ENCODE measurements at places on chromosomes 3 and 15. TPM values are rescaled to one million over a fixed set of nuclear protein-coding genes. Genes with fewer than 3 reads are reported as not detected.

- H3K4me1 ChIP-seq = no peaks in the 10 kb centered on the region
- no peak overlapping the region for H3K27ac ChIP-seq
- H3K36me3 ChIP-seq = no peaks in the 10 kb centered on the region
- no peak overlapping the region for H3K4me3 ChIP-seq
- no peak for DNase-seq
Measured at GRCh38 chr3:111650378-111651275, 55.5 kb upstream of the ZBED2 start.

DNA sequence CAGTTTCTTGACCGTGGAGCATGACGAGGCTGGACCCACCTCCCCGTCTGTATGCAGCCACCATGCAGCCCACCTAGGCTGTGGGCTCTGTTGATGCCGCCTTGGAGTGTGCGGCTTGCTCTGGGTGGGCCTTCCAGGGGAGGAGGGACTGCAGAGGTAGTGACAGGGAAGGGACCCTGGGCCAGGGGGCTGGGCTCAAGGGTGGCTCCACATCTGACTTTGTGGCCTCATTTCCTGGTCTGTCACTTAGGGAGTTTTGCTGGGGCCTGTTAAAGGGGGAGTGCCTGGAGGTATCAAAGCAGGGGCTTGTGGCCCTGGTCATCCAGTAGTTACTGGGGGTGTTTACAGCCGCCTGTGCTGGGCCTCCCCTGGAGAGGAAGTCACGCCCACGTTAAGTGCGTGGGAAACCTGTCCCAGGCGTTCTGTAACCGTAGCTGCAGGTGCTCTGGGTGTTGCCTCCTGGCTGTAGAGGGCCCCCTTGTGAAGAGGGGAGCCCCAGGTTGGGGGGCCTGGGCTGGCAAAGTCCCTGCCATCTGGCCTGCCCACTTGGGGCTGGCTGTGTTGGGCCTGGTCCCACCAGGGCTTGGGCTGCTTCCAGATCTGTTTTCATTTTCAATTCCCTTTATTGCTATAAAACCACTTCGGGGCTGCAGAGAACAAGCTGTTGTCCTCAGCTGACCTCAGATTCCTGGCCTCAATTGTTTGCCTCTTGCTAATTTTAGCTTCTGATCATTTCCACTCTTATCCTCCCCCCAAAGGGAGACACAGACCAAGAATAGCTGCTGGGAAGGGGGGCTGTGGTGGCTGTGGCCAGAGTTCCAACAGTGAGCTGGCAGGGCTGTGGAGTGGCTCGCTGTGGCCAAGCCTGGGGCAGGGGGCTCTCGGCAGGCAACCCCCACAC lies 26.5 kb downstream of the KLF13 start:
- H3K36me3 ChIP-seq = peaks cover 16% of the 10 kb centered on the region
- no peak overlapping the region for H3K4me3 ChIP-seq
- no peaks in the 10 kb centered on the region for H3K27me3 ChIP-seq
- H3K4me1 ChIP-seq = peaks cover 62% of the 10 kb centered on the region
- peak overlapping the region; percentile 90 for H3K27ac ChIP-seq

The PPP1R14D gene
- polyA plus RNA-seq = 0.44 TPM

GRCh38 chr3:134320749-134321148 lies 53.5 kb downstream of the AMOTL2 start:
- no peaks in the 10 kb centered on the region for H3K27me3 ChIP-seq
- H3K27ac ChIP-seq = no peak overlapping the region

- H3K27me3 ChIP-seq = no peaks in the 10 kb centered on the region
- no peak overlapping the region for H3K4me3 ChIP-seq
- H3K27ac ChIP-seq = no peak overlapping the region
- peak; percentile 69 for DNase-seq
- H3K36me3 ChIP-seq = no peaks in the 10 kb centered on the region
- no peaks in the 10 kb centered on the region for H3K4me1 ChIP-seq
Measured at GRCh38 chr3:107260207-107260606, 117.0 kb upstream of the CCDC54 start.

- H3K27ac ChIP-seq = no peak overlapping the region
- no peak overlapping the region for H3K4me3 ChIP-seq
- H3K4me1 ChIP-seq = no peaks in the 10 kb centered on the region
- no peaks in the 10 kb centered on the region for H3K27me3 ChIP-seq
- DNase-seq = no peak
Measured at GRCh38 chr15:30865257-30865656, 38.5 kb upstream of the FAN1 start.

- no peak overlapping the region for H3K4me3 ChIP-seq
- no peaks in the 10 kb centered on the region for H3K4me1 ChIP-seq
- no peak overlapping the region for H3K27ac ChIP-seq
- no peak for DNase-seq
- no peaks in the 10 kb centered on the region for H3K36me3 ChIP-seq
Measured at GRCh38 chr15:98835876-98836275, 171.7 kb downstream of the PGPEP1L start.

GRCh38 chr15:57922776-57923175 lies 142.7 kb downstream of the ALDH1A2 start:
- H3K4me1 ChIP-seq = peaks cover 12% of the 10 kb centered on the region
- H3K4me3 ChIP-seq = no peak overlapping the region
- DNase-seq = peak; percentile 15
- H3K27me3 ChIP-seq = no peaks in the 10 kb centered on the region
- peak overlapping the region; percentile 46 for H3K27ac ChIP-seq

The NEK11 gene
- polyA plus RNA-seq = 22.1 TPM

DNA sequence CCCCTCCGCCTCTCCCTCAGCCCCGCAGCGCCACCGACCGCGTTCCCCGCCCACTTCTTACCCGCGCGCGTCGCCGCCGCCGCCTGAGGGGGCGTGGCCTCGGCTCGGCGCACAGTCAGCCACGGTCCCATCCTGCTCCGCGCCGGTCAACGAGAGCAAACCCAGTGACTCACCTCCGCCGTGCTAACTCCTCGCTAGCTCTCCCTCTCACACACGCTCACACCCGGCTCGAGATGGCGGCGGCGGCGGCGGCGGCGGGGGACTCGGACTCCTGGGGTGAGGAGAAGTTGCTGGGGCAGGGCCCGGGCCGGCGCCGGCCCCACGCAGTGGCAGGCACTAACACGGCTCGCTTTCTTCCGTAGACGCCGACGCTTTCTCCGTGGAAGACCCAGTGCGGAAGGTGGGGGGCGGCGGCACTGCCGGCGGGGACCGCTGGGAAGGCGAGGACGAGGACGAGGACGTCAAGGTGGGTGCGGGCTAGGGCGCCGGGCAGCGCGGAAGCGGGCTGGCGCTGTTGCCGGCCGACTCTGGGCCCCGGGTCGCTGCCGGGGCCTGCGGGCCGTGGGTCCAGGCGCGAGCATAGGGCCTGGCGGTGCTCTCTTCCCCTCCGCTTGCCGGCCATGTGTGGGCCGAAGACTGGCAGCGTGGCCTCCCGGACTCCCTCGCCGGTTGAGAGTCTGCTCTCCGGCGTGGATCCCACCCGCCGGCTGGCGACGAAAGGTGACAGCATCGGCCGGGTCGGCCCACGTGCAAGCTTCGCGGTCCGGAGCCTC lies at the start of gene EIF3J:
TSS of gene EIF3J (plus strand) at position 186 of the 773 bp plus-strand sequence. CDS start at position 234, 48 bp downstream.
- peak within 1 kb of the TSS; percentile 66 for H3K4me3 ChIP-seq
- peaks cover 55% of the 10 kb centered on the region for H3K4me1 ChIP-seq
- H3K36me3 ChIP-seq = no peaks in the 10 kb centered on the region
- peak within 1 kb of the TSS; percentile 98 for H3K27ac ChIP-seq
- no peaks in the 10 kb centered on the region for H3K27me3 ChIP-seq
- peak; percentile 31 for DNase-seq

- no peak for DNase-seq
- H3K4me3 ChIP-seq = peak overlapping the region; percentile 48
- no peak overlapping the region for H3K27ac ChIP-seq
- no peaks in the 10 kb centered on the region for H3K36me3 ChIP-seq
Measured at GRCh38 chr15:40358471-40359353, 693 bp downstream of the DISP2 start.

- no peaks in the 10 kb centered on the region for H3K27me3 ChIP-seq
- H3K27ac ChIP-seq = no peak overlapping the region
- no peak overlapping the region for H3K4me3 ChIP-seq
- no peaks in the 10 kb centered on the region for H3K36me3 ChIP-seq
- no peaks in the 10 kb centered on the region for H3K4me1 ChIP-seq
Measured at GRCh38 chr3:124147429-124147828, 155.5 kb upstream of the ROPN1 start.

The ARPIN gene
- polyA plus RNA-seq = 37.1 TPM

DNA sequence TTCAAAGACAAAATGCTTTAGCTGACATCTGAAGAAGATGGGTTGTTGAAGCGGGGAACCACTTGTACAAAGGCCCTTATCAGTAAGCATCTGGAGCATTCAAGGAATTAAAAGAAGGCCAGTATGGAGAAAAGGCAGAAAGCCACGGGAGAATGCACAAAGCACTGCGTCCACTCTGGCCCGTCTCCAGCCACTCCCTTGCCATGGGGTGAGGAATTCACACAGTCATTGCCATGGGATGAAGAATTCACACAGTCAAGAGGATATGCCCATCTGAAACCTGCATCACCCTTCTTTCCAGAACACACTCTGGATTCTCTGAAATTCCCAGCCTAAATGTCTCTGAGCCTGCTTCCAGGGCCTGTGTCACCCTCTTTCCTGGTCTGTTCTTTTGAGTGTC lies 26.7 kb upstream of the STAG1 start:
- H3K4me3 ChIP-seq = no peak overlapping the region
- no peaks in the 10 kb centered on the region for H3K4me1 ChIP-seq
- no peaks in the 10 kb centered on the region for H3K27me3 ChIP-seq

GRCh38 chr3:100427699-100428098 lies 26.4 kb downstream of the LNP1 start:
- DNase-seq = no peak
- no peak overlapping the region for H3K4me3 ChIP-seq
- no peak overlapping the region for H3K27ac ChIP-seq
- H3K27me3 ChIP-seq = no peaks in the 10 kb centered on the region

The MKRN3 gene
- 0.26 TPM for polyA plus RNA-seq

GRCh38 chr15:63752075-63752684 lies 81.6 kb downstream of the HERC1 start:
- no peaks in the 10 kb centered on the region for H3K4me1 ChIP-seq
- no peak for DNase-seq
- H3K27ac ChIP-seq = no peak overlapping the region

- DNase-seq = no peak
- H3K4me3 ChIP-seq = no peak overlapping the region
- no peak overlapping the region for H3K27ac ChIP-seq
- no peaks in the 10 kb centered on the region for H3K36me3 ChIP-seq
Measured at GRCh38 chr3:18224426-18224825, 200.7 kb downstream of the SATB1 start.

The ZPLD1 gene
- not detected for polyA plus RNA-seq

DNA sequence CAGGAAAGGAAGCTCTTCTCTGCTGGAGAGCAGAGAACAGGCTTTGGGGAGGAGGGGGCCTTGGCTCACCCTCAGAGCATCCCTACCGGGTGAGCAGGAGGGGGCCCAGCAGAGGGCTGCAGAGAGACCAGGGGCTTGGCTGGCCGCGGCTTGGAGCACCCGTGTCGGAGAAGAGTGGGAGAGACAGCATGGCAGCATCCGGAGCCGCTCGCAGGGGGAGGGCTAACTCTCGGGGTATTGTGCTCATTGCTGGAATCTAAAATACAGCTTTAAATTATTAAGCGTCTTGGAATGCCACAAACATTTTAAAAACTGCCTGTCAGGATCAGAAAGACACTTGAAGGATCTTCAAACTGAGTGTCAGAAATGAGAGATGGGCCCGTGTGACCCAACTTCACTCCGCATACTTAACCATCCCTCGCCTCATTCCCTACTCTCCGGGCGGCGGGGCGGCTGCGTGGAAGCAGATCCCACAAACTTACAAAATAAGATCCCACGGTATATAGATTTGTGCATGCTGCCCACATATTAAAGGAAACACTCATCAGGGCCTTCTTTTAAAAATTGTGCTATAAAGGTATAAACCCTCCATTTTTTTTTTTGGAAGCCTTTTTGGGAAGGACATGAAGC lies 53.9 kb downstream of the EIF4E3 start:
- no peaks in the 10 kb centered on the region for H3K4me1 ChIP-seq
- H3K36me3 ChIP-seq = no peaks in the 10 kb centered on the region
- H3K27ac ChIP-seq = no peak overlapping the region
- no peak for DNase-seq

The FBXW12 gene
- polyA plus RNA-seq = 0.44 TPM

DNA sequence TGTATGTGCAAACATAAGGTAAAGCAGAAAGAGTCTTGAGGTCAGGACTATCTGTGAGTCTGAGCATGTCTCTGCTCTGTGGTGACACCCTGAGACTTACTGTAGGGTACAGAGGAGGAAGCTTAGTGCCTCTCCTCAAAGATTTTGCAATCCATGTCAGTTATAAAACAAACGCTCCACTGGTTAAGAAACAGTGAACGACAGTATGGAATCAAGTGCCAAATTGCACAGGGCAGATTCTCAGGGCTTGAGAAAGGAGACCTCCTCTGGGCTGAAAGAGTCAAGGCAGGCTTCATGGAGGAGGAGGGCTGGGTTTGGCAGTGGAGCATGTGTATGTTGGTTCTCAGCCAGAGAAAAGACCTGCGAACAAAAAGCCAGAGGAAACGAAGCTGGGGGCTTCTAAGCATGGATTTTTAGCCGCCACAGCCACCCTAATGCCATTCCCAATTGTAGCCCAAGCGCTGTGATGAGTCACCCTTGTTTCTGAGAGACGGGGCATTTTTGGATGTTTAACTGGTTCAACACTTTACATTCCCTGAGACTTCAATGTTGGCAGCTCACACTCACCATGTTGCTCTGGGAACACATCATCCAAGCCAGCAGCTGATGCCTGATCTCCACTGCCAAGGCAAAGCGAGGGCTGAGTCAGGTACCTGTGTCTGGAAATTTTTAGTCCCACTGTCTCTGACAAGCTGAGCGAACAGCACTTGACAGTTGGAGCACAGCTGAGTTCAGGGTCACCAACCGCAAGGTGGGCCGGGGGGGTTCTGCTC lies 3.4 kb upstream of the DGKG start:
- H3K36me3 ChIP-seq = no peaks in the 10 kb centered on the region
- DNase-seq = no peak
- H3K4me3 ChIP-seq = no peak overlapping the region
- no peak overlapping the region for H3K27ac ChIP-seq
- H3K4me1 ChIP-seq = no peaks in the 10 kb centered on the region
- peaks cover 63% of the 10 kb centered on the region for H3K27me3 ChIP-seq

The CHL1 gene
- 3.1 TPM for polyA plus RNA-seq

The FMN1 gene
- 8.3 TPM for polyA plus RNA-seq

The GREM1 gene
- 0.14 TPM for polyA plus RNA-seq

DNA sequence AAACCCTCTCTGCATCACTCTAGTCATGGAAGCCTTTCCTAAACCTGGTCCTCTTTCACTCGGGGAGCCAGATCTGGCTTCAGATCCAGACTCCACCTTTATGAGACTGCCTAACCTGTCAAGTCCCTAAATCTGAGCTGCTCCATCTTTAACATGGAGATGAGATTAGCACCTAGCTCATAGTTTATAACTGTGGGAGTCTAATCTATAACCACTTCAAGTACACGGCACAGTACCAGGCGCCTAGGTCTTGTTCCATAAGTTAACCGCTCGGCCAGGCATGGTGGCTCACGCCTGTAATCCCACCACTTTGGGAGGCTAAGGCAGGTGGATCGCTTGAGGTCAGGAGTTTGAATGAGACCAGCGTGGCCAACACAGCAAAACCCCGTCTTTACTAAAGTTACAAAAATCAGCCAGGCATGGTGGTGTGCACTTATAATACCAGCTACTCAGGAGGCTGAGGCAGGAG lies 30.3 kb downstream of the TPM1 start:
- no peaks in the 10 kb centered on the region for H3K27me3 ChIP-seq
- H3K4me1 ChIP-seq = peaks cover 11% of the 10 kb centered on the region
- no peak for DNase-seq
- no peak overlapping the region for H3K4me3 ChIP-seq
- H3K27ac ChIP-seq = no peak overlapping the region

- no peak overlapping the region for H3K4me3 ChIP-seq
- H3K27me3 ChIP-seq = no peaks in the 10 kb centered on the region
- no peak overlapping the region for H3K27ac ChIP-seq
Measured at GRCh38 chr15:28181366-28181765, 82.3 kb upstream of the OCA2 start.

Measured in left lung (tissue), 14 donors.